ENCODE measurements at places on chromosomes 4 and X.

GRCh38 chr4:149280806-149281205, 534.8 kb downstream of the IQCM start:
- no peak for DNase-seq

GRCh38 chrX:45952030-45952429, 593.2 kb downstream of the ZNF674 start:
- DNase-seq: no peak

DNA sequence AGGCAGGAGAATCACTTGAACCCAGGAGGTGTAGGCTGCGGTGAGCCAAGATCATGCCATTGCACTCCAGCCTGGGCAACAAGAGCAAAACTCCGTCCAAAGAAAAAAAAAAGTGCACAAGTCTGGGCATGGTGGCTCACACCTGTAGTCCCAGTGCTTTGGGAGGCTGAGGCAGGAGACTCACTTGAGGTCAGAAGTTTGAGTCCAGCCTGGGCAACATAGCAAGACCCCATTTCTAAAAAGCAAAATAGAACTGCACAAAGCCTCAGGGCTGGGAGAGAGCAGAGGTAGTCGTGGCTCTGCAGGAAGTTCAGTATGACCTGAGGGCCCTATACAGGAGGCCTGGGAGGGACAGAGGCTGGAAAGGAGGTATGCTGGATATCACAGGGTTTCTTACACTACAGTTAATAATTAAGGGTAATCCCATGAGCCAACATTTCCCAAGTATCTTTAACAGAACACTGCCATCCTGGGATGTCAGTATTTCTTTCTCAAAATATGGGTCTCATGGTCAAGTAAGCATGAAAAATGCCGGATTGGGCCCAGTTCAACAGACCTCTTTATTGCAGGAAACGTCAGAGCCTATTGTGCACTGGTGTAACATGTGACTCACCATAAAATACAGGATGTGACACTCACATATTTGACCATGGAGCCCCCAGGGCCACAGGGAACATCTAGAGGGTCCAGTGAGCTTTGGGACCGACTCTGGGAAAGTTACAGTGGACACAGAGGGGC, 37.8 kb downstream of the ACSL1 start:
- no peak for DNase-seq

DNA sequence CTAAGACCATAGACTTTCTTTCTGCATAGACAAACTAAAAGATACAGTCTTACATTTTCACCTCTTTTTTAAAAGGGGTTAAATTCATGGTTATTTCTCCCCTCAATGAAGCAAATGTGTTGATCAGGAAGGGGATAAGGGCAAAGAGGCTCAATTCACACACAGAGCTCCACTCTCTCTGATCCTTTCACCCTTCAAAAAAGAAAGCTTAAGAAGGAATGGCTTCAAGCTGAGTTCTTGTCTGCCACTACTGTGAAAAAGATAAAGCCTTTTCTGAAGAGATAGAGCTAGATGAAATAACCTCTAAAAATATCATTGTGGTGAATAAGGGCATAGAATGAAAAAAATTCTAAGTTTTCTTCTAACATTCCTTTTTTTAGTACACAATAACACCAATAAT, 28.3 kb downstream of the SEPSECS start:
- no peak for DNase-seq

- no peak for DNase-seq
These were observed 53.7 kb downstream of the ANKRD50 start for GRCh38 chr4:124658795-124659194.

DNA sequence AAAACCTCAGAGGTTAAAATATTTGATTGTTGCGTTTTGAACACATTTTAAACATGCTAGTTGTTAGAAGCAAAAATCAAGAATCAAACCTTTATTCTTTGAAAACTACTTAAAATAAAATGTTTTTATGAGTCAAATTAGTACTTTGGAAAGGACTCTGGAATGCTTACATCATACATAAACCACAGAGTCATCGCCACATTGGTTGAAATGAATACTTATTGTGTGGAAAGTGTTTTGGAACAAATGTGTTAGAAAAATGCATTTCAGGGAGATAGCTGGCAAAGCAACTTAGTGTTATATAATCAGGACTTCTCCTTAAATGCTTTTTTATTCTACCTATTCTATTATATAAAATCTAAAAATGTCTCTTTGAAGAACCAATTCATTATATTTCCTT, 49.4 kb upstream of the CAMK2D start:
- DNase-seq: no peak

DNA sequence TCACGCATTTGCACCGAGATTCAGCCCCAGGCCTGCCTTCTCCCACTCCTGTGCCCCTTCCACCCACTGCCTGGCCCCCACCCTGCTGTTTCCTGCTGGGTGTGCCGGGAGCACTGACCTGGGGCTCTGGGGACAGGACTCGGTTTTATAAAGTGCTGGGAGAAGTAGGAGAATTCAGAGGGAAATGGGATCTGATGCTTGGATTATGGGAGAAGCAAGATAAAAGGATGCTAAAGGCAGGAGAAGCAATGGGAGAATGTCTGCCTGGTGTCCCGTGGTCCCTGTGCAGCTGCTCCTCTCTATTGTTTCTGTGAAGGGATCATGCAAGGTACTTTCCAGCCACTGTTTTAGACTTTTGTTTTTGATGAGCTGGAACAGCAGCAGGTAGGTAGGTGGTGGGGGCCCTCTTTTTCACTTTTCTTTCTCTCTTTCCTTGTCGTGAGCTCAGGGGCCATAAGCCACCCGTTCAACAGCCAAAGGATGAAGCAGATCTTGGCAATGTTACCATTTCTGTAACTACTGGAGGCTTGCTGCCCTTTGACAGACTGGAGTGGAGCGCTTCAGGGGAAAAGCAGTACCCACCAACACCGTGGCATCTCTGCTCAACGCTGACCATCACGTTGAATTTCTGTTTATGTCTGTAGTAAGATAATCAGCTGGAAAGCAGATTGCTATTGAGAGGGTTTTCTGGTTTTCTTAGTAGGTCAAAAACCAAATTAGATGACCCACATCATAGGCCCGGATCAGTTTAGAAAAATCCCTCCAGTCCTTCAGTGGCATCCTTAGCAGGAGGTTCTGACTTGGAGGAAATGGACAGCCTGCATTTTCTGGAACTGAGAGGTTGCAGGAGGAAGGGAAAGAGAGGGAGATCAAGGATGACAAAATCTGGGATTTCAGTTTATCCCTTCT, 63.8 kb upstream of the ENPP6 start:
- no peak for DNase-seq

DNA sequence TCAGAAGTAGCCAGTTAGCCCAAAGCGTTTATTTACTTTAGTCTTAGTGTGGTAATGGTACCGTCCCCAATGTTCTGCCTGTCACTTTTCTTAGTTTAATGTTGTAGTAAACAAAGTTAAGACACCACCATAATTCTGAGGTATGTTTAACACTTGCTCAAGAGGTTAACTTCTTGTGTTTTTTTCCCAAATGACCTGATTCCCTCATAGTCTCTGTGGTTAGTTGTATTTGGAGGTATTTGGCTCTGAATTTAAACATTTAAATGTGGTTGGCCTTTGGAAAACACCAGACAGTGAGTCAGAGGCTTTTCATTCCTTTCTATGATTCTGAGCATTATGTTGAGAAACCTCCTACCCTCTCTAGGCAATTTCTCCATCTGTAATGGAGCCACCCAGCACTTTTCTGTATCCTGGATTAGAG, 47.9 kb downstream of the CXCL1 start:
- DNase-seq: no peak

DNA sequence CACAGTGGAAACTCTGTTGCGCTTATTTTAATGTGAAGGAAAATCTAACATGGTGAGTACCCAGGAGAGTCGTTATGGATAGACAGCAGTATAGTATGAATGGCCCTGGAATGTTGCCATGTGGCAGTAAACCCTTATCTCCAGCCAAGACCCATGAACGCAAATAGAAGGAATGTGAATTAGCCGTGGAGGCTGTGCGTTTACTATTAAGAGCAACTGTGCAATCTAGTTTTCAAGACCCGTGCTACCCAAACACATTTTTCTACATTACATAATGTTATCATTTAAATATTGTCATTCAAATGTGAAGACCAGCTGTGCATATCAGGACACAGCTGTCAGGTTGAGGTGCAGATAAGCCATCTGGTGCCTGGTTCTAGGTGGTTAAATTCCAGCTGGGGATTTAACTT, 13.3 kb upstream of the AGA start:
- no peak for DNase-seq

DNA sequence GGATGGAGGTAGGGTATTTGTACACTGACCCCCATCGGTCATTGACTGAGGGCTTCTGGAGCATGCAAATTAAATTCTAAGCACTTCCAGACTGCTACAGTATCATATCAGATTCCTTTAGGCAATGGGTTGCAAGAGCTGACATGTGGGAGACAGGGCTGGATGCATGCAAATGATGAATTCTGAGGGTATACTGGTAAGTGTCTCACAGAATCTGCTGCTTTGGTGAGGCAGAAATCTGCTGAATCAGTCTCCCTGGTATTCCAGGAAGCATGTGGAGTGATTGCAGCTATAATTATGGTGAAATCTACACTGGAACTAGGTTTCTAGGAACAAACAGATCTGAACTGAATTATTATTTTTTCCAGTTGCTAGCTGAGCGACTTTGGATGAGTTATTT, 684.9 kb upstream of the MAGEB2 start:
- DNase-seq: no peak

- DNase-seq: peak; percentile 46
These were observed at the start of gene CASP6 for GRCh38 chr4:109702950-109703663. CASP6 (minus strand) TSS chr4:109703445; CDS start chr4:109703395, 50 bp downstream.

DNA sequence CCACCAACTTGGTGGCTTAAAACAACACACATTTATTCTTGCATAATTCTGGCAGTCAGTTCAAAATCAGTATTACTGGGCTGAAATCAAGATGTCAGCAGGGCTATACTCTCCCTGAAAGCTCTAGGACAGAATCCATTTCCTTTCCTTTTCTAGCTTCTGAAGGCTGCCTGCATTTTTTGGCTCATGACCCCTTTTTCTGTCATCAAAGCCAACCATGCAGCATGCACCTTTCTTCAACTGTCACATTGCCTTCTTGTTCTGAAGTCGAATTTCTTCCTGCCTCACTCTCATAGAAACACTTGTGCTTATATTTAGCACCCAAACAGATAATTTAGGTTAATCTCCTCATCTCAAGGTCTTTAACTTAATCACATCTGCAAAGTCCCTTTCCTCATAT, 79.8 kb upstream of the PPP1R2C start:
- no peak for DNase-seq

DNA sequence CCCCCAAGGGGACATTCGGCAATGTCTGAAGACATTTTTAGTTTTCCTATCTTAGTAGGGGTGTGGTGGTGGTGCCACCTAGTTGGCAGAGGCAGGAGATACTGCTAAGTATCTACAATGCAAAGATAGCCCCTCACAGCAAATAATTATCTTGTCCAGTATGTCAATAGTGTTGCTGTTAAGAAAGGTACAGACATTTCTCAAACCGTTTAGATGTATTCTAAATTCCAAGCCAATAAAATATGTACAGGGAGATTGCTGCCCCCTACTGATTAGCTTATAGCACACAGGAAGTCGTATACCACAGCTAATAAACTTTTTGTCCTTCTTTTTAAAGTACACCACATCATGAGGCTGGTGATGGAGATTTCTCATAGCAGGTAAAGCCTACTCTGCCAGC, 260.5 kb downstream of the TMA16 start:
- DNase-seq: no peak

GRCh38 chrX:19852014-19853005, 35.1 kb downstream of the SH3KBP1 start:
- DNase-seq: no peak

GRCh38 chr4:7134737-7135388, 57.5 kb upstream of the SORCS2 start:
- DNase-seq: no peak

DNA sequence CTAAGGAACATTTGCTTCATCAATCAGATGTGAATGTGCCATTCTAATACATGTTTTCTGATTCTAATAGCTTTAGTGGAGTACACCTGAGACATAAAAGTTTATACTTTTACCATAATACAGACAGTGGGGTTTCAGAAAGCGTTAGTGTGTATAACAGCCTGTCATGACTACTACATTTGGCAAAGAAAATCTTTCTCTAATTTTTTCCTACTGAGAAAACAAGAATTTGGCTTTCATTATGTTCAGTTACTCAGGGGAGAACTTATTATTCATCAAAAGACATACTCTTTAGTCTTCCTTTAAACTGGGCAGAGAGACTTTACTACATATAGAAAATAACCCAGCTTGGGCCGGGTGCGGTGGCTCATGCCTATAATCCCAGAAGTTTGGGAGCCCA, 104.9 kb downstream of the PCDH18 start:
- no peak for DNase-seq

GRCh38 chr4:182808673-182809416, 108.3 kb downstream of the DCTD start:
- no peak for DNase-seq

DNA sequence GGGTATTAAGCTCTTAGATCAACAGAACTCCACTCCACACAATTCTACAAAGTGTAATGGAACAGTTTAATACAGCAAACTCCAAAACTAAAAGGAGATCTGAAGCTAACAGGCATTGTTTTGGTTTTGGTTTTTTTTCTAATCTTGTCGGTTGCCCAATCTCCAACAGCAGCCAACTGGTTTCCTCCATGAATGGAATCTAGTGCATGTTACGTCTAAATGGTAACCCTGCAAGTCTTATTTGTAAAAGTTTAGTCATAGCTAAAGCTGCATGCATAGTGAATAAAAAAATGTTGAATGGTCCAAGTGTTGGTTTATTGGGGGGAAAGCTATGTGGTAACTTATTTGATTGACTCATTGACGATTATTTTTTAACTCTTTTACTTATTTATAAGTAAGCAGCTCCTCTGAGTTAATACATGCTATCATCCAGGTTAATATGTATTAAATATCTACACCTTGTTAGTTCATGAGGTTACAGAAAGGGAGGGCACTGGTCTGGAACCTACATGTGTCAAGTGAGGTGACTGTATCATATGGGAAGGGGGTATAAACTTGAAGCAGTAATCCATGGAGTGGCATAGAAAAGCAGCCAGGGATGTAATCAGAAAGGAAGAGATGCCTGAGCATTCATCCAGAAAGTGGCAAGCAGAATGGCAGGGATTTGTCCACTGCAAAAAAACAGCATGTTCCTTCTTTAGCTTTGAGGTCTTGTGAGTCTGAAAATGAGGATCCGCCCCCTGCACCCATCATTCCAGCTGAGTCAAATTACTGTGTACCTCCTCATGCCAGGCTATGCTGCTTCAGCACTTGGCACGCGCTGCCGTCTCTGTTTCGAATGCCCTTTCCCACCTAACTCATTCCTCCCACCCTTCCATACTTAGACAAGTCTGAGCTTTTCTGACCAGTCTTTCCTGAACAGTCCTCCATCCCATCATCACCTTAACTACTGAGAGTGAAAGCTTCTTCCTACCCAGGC, 81.7 kb downstream of the PDGFC start:
- no peak for DNase-seq

- DNase-seq: no peak
These were observed 110.2 kb upstream of the MYOZ2 start for GRCh38 chr4:119025420-119025819.

GRCh38 chr4:98113012-98113411, 30.3 kb downstream of the STPG2 start:
- DNase-seq: no peak

GRCh38 chr4:73964862-73965611, 16.8 kb downstream of the PF4 start:
- DNase-seq: no peak

GRCh38 chrX:348461-349117, 30.0 kb upstream of the GTPBP6 start:
- no peak for DNase-seq

GRCh38 chr4:126267689-126268088, 952.9 kb downstream of the FAT4 start:
- DNase-seq: no peak

- DNase-seq: no peak
These were observed 20.1 kb upstream of the MAP7D3 start for GRCh38 chrX:136271300-136271699.

All from stimulated activated CD4-positive, alpha-beta T cell treated with anti-CD3 and anti-CD28 coated beads, TNF-alpha, amount 100 ng/mL, for 1 hour (primary cell).